ENCODE measurements at places on chromosomes 5 and 9. TPM values are rescaled to one million over a fixed set of nuclear protein-coding genes. Genes with fewer than 3 reads are reported as not detected.

- DNase-seq = no peak
These were observed 83.0 kb upstream of the FREM1 start for GRCh38 chr9:14993061-14993800.

DNA sequence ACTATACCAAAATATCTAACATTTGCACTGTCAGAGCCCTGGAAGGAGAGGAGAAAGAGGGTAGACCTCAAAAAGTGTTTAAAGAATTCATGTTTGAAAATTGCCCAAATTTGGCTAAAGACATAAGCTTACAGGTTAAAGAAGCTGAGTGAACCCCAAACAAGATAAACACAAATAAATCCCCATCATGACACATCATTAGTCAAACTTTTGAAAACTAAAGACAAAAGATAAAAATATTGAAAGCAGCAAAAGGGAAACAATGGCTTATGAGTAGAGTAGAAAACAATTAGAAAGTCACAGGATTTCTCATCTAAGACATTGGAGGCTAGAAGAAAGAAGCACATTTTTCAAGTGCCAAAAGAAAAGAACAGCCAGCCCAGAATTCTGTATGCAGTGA, 6.1 kb upstream of the UBLCP1 start:
- DNase-seq = no peak

ARID3C gene
- total RNA-seq = not detected

DNA sequence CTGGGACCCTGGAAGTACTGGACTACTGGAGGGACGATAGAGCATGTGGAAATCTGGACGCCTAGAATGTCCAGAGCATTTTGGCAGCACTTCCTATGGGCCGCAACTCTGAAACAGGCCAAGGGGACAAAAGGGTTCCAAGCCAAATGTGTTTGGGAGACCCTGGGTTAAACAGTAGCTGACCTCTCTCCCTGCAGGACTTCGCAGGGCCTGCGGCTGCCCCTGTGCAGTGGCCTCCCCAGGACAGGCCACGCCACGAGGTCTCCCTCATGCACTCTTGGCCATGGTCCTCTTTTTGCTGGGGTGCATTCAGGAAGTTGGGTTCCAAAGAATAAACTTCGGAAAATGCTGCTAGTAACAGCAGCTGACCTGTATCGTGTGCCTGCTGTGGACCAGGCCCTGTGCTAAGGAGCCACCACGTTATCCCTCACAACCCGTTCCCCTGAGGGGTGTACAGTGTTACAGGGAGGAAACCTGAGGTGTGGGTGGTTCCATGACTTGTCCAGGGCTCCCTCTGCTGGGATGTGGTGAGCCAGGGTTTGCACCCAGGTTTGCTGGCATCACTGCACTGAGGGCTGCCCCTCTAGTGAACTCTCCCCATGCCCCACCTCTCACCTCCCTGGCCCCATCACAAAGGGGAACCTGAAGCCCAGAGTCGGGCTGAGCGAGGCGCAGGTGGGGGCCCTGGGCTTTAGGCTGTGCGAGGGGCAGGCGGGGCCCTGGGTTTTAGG, 79.4 kb downstream of the AMBP start:
- no peak for DNase-seq

- DNase-seq = no peak
These were observed 231.5 kb upstream of the PPP1R2B start for GRCh38 chr5:156618601-156619000.

DNA sequence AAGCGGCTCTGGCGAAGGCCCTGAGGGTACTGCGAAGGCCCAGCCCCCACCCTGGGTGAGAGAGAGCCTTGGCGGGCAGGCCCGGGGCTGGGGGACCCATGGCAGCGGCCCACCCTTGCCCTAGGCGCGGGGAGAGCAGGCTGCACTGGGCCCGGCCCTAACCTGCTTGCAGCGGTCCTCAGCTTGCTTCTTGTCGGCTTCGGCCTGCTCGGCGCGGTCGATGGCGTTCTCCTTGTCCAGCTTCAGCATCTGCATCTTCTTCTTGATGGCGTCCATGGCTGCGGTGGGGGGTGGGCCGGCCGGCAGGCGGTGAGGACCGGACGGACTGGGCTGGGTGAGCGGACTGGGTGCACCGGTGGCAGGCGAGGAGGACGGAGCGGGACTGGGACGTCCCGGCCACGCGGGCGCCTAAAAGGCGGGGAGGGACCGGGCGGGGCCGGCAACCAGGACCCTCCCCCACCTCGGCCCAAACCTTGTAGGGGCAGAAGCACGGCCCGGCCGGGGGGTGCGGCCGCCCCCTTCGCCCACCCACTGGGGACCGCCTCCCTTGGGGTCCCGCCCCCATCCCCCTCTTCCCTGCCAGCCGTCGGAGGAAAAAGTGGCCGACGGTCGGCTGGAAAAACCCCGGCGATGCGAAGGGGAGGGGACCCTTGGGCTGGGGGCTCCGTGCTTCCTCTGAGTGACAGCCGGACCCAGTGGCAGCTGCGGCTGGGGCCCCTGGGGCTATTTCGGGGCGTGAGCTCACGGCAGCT, at the start of gene TPM2:
TSS of gene TPM2 (minus strand) at position 384 of the 752 bp plus-strand sequence. CDS start at position 276, 108 bp downstream.
- no peak for DNase-seq

DMRT3 gene
- not detected for total RNA-seq
